Placental pericyte (primary cell): ENCODE measurements at places on chromosomes 1 and 21. TPM values are rescaled to one million over a fixed set of nuclear protein-coding genes. Genes with fewer than 3 reads are reported as not detected.

The EPHB2 gene
- total RNA-seq: 72.0 and 123 TPM in 2 replicates

The SELENBP1 gene
- total RNA-seq: 8.7 and 30.9 TPM in 2 replicates

The TMEM81 gene
- 1.3 and 1.7 TPM in 2 replicates for total RNA-seq

The AUNIP gene
- total RNA-seq: 0.22 and 6.6 TPM in 2 replicates

The CYP2J2 gene
- 0.29 TPM in 1 of 2 replicates, not detected in the other for total RNA-seq

The OR2L8 gene
- total RNA-seq: 0.43 TPM in 1 of 2 replicates, not detected in the other

The EXOSC10 gene
- 41.6 and 94.3 TPM in 2 replicates for total RNA-seq

The LIN28A gene
- not detected in 2 replicates for total RNA-seq

The HEYL gene
- total RNA-seq: 0.57 TPM in 1 of 2 replicates, not detected in the other

The KCNA3 gene
- 0.66 and 6.4 TPM in 2 replicates for total RNA-seq

The FAM72A gene
- total RNA-seq: 3.1 and 7.3 TPM in 2 replicates
